Activated CD8-positive, alpha-beta memory T cell treated with anti-CD3 and anti-CD28 coated beads for 1 hour (primary cell): ENCODE measurements at places on chromosomes 3 and 15.

DNA sequence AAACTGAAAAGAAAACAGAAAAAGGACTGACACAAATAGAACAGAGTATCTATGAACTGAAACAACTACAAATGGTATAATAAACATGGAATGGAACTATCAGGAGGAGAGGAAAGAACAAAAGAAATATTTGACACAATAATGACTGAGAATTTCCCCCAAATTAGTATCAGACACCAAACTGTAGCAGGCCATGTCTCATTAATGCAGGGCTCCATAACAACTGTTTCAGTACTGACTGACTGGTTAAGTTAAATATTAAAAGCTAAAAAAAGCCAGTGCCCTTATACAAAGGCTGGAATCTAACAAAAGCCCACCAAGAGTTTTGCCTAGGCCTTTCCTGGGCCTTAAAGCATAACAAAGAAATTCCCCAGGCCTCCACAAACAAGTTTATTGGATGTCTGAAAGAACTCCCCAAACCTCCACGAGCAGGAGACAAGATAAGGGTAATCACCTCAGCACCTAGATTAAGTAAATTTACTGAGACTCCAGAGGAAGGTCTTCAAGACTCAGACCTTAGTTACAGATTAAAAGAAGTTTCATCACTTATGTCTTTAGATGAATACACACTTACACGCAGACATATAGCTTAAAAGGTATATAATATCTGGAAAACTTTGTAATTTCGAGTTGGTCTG, 45.7 kb downstream of the KPNA1 start:
- no peak for DNase-seq

DNA sequence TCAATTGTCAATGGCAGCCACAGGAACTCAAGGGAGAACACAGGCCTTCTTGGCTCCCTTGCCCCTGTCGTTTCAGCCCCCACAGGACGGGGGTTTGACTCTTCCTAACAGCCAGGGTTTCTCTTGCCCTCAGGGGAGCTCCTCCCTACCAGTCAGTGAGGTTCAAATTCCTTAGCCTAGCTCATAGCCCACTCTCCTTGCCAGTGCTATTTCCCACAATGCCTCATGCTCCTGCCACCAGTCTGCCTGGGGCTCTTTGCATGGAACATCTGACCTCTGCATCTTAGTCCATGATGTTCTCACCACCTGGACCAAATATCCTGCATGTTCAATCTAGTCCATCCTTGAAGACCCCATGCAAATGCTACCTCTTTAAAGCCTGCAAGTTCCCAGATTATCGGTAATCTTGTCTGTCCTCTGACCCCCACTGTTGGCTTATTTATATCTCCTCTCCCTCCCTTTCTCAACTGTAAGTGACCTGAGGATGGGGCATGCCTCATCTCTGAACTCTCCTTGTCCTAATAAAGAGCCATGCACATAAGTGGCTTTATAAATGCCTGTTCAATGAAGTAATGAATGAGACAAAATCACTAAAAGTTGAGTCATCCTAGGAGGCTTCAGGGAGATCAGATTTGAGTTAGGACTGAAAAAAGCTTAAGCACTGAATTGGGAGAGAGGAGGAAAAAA, 78.0 kb downstream of the MYO1E start:
- no peak for DNase-seq

- DNase-seq = no peak
Observed at GRCh38 chr3:43581343-43581742, 40.5 kb downstream of the ANO10 start.

GRCh38 chr3:183008800-183009199, 28.5 kb upstream of the DCUN1D1 start:
- no peak for DNase-seq

GRCh38 chr3:143255739-143256138, 136.2 kb downstream of the CHST2 start:
- no peak for DNase-seq

DNA sequence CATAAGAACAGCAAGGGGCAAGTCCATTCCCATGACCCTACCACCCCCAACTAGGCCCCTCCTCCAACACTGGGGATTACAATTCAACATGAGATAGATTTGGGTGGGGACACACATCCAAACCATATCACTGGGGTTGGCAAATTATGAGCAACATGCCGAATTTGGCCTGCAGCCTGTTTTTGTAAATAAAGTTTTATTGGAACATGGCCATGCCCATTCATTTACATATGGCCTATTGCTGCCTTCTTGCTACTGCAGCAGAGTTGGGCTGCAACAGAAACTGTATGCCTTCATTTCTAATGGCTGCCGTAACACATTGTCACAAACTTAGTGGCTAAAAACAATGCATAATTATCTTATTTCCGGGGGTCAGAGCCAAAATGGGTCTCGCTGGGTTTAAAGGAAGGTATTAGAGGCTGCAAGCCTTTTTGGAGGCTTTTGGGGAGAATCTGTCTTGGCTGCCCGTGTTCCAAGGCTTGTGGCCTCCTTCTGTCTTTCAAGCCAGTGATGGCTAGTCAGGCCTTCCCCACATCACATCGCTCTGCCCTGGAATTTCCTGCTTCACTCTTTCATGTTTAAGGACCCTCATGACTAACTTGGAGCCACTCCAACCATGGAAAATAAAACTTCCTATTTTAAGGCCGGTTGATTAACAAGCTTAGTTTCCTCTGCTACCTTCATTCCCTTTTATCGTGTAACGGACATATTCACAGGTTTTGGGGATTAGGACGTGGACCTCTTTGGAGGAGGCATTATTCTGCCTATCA, 428.5 kb upstream of the PROK2 start:
- DNase-seq = no peak

DNA sequence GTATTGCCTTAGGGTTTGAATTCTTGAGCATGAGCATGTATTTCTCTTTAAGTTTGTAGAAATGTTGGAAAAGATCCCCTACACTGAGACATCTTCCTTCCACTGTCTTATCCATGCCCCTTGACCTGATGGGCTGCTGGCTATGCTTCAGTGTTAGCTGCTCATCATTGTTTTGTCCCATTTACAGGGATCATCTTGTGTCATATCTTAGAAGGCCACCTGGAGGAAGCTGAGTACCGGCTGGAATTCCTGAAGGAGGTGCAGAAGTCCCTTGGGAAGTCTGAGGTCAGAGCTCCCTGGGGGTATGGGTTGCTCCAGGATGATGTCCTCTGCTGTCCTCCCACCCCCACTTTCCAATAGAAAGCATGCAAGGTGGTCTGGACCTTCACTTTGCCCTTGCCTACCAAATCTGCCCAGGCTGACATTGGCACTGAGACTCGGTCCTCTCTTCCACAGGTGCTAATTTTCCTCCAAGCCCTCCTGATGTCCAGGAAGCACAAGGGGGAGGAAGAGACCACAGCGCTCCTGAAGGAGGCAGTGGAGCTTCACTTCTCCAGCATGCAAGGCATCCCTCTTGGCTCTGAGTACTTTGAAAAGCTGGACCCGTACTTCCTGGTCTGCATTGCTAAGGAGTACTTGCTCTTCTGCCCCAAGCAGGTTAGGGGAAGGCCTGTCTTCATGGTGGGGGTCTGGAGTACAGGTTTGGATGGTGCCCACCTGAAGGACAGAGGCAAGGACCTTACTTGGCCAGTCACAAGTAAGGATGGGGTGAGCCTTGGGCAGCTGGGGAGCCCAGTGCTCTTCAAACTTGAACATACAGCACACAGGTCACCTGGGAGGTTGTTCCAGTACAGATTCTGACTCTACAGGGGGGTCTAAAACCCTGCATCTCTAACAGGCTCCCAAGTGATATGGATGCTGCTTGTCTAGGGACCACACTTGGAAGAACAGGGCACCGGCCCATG, 17.7 kb downstream of the TTC21A start:
- DNase-seq = no peak

- no peak for DNase-seq
Observed at GRCh38 chr15:68501259-68501591, 69.3 kb upstream of the ITGA11 start.

- DNase-seq = no peak
Observed at GRCh38 chr3:112247900-112248299, 46.1 kb downstream of the SLC9C1 start.

- DNase-seq = no peak
Observed at GRCh38 chr15:22778796-22779195, 7.6 kb upstream of the NIPA1 start.

GRCh38 chr15:68360721-68361120, 71.2 kb downstream of the ITGA11 start:
- no peak for DNase-seq

DNA sequence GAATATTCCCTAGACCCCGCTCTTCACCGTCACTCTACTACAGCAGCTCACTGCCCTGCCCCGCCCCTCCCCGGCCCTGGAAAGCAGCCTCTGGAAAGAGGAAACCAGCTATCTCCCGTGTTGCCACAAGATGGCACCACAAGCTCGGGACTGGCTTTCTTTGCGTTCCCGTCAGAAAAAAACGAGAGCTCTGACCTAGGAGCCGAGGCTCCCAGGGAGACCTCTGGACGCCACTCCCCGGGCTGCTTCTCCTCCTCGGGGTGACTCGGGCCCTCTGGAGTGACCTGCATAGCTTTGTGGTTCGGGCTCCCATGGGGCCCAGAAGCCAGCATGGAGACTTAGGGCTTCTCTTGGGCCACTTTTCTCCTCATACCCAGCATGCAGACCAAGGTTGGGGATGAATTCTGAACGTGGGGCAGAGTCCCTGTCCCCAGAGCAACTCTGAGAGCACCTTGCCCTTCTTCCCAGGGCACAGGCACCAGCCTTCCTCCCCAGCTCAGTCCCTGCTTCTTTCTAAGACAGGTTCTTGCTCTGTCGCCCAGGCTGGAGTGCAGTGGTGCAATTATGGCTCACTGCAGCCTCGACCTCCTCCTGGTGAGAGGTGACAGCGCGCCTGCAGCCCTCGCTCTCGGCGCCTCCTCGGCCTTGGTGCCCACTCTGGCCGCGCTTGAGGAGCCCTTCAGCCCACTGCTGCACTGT, 19.0 kb downstream of the STOML1 start:
- peak; percentile 57 for DNase-seq

- no peak for DNase-seq
Observed at GRCh38 chr3:134988666-134989065, 193.6 kb downstream of the EPHB1 start.

DNA sequence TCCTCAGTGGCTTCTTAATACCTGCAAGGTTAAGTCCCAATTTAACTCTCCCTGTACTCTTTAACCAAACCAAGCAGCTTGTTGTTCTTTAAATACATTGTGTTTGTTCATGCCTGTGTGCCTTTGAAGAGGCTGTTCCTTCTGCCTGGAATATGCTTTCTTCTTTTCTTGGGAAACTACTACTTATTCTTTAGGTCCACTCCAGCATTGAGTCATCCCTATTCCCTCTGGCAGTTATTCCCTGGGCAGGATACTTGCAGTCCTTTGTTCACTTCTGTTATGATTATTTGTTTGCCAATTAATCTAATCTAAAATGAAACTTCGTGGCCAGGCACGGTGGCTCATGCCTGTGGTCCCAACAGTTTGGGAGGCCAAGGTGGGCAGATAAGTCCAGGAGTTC, 139.3 kb downstream of the ZNF609 start:
- DNase-seq = no peak

GRCh38 chr3:114086356-114086755, 29.8 kb downstream of the QTRT2 start:
- DNase-seq = no peak

- DNase-seq = no peak
Observed at GRCh38 chr15:99282121-99282520, 30.8 kb downstream of the LRRC28 start.

- no peak for DNase-seq
Observed at GRCh38 chr15:77482570-77482969, 61.9 kb downstream of the HMG20A start.

DNA sequence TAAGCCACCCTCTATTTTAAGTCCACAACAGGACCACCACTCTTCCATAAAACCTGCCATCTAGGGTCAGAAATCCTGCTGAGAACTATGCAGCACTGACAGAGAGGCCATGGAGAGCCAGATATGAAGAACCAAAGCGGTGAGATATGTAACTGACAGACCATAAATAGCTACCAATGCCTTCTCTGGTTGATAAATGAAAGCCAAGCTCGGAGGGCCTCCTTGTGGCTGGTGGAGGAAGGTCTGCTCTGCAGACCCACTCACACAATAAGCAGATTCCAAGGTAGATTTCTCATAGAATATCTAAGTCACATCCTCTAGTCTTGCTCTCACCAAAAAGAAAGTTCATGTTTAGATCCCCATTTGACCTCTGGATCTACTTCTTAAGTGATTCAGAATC, 38.9 kb downstream of the RYK start:
- DNase-seq = no peak

GRCh38 chr3:7876741-7877297, 624.8 kb upstream of the LMCD1 start:
- peak; percentile 1 for DNase-seq

GRCh38 chr3:169665264-169666075, 2.0 kb upstream of the MECOM start:
- DNase-seq = no peak

DNA sequence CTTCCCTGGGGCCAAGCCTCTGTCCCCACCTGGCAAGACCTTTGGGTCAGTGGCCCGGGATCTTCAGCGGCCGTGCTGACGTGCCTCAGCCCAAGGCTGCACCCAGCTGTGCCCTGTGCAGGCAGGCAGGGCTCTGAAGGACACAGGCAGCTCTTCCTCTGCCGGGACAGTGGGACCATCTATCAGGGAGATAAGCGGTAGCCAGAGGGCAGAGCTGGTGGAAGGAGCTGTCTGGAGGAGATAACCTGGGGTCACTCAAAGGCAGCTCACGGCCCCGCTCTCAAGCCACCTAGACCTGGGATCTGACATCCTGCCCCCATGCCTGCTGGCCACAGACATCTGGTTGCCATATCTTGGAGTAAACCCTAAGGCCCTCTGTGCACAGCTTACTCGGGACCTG, 27.3 kb downstream of the DUSP7 start:
- no peak for DNase-seq

DNA sequence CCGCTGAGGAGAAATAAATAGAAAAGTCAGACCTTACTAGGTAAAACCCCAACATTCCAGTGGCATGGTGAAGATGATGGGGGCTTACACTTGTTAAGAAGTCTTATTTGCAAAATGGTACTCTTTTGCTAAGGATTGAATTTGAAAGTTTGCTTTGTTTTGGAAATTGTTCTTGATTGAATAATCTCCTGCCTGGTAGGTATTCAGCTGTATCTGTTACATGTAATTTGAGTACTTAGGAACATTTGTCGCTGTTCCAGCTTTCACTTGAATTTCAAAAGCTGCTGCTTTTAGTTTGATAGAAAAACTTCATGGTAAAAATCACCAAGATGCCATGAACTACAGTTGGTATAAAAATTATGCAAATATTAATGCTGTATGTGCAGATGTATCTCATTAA, 44.6 kb downstream of the TFG start:
- no peak for DNase-seq

- no peak for DNase-seq
Observed at GRCh38 chr3:196541684-196542445, 26.5 kb downstream of the WDR53 start.
